ENCODE measurements at places on chromosomes 2 and 18.

GRCh38 chr18:74996996-74997395, 211.9 kb downstream of the PTGR3 start:
- no peak for DNase-seq

DNA sequence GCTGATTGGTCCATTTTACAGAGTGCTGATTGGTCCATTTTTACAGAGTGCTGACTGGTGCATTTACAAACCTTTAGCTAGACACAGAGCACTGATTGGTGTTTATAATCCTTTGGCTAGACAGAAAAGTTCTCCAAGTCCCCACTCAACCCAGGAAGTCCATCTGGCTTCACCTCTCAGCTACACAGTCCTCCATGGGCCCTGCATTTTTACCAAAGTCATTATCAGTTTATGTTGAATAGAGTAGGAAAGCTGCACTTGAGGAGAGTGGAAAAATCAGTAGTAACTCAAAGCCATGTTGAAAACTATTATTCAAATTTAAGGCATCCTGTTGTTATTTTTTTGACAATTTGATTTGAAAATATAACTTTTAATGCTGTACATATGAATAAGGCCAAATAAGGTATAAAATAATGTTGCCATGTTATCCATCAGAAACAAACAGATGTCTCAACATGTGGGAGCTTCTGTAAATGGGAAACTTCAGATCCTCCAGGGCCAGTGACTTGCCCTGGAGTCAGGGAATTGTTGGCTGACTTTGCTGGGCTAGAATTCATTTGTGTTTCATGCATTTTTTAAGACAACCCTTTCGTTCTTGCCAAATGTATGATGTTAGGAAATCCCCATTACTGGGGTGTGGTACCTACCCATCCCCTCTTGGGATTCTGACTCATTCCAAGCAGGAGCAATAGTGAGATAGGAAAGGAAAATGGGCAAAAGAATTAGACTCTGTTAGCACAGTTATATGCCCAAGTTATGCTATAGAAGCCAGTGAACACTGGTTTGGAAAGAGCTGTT, 37.8 kb upstream of the CCDC195 start:
- DNase-seq, result no peak

DNA sequence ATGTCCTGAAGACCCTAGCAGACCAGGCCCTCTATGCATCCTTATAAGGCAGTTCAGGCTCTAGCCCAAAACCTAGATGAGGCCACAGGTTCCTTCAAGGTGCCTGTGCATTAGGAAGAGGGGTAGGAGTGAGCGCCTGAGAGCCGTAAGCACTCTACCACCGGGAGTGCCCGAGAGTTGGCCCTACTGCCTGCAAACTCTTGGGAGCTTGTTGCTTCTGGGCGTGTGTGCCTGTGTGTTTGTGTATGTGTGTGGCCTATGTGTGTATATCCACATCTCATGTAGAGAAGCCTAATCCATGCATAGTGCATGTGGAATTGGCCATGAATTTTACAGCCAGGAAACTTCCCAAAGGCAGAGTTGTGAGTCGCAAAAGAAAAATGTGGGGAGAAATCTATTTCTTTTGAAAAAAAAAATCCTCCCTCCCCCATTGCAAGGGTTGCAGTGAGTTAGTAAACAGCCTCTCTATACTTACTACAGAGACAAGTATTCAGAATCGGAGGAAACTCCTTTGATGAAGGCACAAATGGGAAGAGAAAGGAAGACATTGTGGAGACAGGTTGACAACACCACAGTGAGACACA, 96.8 kb downstream of the ADD2 start:
- DNase-seq, result no peak

DNA sequence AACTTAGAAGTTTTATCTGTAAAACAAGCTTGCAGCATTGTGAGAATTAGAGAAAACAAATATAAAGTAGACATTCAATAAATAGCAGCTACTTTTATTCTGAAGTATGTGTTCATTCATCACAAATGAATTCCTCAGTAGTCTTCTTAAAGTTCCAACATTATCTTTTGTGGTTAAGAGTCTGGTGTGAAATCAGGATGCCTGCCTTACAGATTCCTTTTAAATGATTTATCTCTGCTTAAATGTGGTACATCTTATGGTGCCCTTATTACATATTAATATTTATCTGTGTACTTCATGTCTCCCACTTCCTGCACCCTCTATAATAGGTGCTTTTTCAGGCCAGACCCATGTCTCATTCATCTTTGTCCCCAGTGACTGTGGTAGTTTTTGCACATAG, 595.0 kb downstream of the STK39 start:
- no peak for DNase-seq

GRCh38 chr2:70902579-70902978, 33.1 kb upstream of the ATP6V1B1 start:
- no peak for DNase-seq

DNA sequence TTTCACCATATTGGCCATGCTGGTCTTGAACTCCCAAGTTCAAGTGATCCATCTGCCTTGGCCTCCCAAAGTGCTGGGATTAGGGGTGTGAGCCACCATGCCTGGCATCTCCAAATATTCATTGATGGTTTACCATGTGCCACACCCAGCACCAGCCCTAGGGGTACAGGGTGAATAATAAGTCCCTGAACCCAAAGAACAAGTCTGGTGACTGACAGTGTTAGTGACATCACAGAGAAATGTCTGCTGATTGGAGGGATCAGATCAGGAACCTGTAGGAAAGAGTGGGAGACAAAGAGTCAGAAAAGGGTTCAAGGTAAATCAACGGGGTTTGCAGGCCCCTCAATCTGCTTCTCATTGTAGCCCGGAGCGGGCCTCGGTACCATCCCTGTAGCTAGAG, 118.4 kb upstream of the NABP1 start:
- no peak for DNase-seq

DNA sequence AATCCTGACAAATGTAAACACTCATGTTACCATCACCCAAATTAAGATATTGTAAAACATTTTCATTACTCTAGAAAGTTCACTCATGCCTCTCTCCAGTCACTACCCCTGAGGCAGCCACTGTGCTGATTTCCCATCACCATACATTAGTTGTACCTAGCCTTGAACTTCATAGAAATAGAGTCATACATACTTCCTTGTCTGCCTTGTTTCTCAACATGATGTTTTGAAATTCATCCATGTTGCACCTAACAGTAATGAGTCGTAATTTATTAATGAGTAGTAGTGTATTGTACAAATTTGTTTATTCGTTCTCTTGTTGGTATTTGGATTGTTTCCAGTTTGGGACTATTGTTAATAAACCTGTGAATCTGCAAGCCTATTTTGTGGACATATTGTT, 49.0 kb upstream of the TWSG1 start:
- DNase-seq, result no peak

- no peak for DNase-seq
Measured at GRCh38 chr2:64325477-64325851, 128.5 kb upstream of the LGALSL start.

- no peak for DNase-seq
Measured at GRCh38 chr18:1104181-1104881, 199.7 kb downstream of the ADCYAP1 start.

DNA sequence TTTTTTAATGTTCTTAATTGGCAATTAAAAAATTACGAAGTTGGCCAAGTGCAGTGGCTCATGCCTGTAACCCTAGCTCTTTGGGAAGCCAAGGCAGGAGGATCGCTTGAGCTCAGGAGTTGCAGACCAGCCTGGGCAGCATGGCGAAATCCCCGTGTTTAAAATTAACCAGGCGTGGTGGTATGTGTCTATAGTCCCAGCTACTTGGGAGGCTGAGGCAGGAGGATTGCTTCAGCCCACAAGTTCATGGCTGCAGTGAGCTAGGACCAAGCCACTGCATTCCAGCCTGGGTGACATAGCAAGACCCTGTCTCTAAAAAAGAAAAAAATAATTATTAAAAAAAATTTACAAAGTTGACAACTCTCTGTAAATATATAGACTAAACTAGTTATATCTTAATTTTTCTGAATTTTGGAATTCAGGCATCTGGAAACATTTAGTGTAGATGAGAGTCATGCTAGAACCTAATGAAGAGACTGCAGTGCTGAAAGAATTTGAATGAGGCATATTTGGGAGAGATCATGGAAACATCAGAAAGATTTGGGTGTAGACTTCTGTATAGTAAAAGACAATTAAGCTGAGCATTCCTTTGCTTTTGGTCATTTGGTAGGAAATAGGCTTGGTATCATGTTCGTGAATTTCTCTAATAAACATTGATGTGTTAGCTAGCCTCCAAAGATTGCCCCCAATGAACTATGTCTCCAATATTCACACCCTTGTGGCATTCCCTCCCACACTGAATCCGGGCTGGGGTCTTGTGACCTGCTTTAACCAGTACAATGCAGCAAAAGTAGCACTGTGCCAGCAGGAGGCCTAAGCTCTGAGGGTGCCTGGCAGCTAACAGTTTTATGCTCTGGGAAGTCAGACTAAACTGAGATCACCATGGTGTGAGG, 4.2 kb upstream of the ROCK1 start:
- DNase-seq, result no peak

- no peak for DNase-seq
Measured at GRCh38 chr2:100416397-100416934, 1.0 kb downstream of the CHST10 start.

DNA sequence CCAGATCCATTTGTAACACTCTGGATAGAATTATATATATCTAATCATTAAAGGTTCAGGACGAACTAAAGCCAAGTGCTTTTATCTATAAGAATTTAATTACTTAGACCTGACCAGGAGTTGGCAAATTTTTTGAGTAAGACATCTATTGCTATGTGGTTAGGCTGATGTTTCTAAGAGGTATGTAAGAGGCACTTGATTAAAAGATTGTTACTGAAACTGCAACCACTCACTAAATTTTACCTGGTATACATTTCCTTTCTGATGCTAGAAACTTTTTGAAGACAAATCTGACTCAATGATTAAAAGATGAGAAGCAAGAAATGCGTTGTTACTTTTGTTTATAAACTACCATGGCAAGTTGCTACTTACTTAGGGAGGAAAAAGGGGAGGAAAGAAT, 76.7 kb upstream of the CHAC2 start:
- DNase-seq, result no peak

DNA sequence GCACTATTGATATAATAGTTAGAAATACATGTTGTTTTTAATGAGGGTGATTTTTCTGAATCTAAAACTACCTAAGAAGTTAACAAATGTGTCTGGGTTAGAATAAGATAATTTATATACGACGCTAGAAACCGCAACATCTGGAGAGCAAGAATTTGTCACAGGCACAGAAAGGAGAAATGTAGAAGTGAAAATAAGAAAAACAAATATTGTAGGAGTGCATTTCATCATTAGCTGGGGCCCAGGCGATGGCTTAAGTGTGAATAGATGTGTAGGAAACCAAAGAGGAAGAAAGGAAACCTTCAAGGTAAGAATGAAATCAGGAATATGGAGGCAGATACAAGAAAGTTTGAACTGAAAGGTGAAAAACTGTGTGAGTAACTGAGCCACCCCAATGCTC, 90.3 kb downstream of the LRP2 start:
- no peak for DNase-seq

GRCh38 chr18:22734791-22735627, 198.1 kb upstream of the RBBP8 start:
- DNase-seq, result no peak

- DNase-seq, result no peak
Measured at GRCh38 chr18:47985866-47986265, 55.4 kb upstream of the SMAD2 start.

DNA sequence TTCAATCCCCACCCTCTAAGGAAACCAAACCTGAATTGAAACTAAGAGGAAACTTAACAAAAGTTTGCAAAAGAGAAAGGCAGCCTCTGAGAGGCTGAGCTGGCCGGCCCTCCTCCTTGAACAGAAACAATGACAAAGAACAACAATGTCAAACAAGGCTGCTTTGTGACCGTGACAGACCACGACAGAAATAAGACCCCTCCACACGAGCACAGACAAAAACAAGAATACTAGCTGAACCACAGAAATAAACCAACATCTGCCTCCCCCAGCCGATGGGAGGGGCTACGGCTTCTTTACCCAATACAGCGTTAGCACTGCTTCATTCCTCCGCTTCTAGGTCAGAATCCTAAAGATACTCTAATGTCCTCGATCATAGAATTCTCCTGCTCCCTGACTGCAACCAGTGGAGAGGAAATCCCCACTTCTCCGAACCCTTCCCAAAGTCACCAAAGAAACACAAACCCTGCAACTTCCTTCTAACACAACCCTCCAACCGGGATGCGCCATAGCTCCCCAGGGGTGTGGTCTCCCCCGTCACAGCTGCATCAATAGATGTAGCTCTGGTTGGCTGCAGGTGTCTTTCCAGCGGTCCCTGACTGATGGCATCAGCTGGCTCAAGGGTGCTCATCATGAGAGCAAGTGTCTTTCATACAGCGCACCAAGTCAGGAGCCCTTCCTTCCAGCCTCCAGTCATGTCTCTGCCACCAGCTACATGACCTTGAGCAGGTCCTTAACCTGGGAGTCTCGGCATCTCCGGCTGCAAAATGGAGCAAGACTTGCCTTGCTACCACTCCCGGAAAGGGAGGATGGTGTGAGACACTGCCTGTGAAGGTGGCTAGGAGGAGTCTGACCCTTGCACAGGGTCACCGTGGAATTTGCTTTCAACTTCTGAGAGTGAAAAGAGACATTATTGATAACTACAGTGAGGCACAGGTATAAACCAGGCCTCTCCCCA, 198.6 kb downstream of the HAUS1 start:
- DNase-seq, result no peak

GRCh38 chr18:75123113-75123512, 85.8 kb downstream of the PTGR3 start:
- no peak for DNase-seq

DNA sequence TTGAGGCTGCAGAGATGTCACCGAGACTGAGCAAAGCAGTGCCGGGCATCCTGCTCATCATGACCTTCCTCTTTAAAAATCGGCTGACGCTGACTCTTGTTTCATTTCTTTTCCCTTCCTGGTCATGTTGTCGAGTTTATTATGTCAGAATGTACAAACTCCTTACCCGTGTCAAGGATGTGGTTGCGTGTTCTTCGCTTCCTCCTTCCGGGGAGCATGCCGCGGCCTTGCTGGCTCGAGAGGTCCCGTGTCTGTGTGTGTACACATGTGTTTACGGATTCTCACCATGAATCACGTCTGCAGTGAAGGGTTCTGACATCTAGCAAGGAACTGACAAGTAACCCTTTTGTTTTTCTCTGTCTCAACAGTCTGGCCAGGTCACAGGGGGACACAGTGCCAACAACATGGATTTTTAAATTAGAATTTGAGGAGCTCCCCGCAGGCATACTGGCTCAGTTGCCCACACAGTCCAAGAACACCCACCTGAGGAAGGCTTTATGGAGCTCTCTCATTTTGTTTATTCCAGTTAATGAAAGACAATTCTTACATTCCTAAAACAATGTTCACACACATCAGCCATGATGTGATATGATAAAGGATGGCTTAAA, 60.2 kb downstream of the MYT1L start:
- no peak for DNase-seq
